Activated CD8-positive, alpha-beta memory T cell treated with anti-CD3 and anti-CD28 coated beads for 1 hour (primary cell): ENCODE measurements at places on chromosomes 7 and 10.
A peak's percentile ranks its signal among the peaks of the same experiment; 100 is the strongest.

DNA sequence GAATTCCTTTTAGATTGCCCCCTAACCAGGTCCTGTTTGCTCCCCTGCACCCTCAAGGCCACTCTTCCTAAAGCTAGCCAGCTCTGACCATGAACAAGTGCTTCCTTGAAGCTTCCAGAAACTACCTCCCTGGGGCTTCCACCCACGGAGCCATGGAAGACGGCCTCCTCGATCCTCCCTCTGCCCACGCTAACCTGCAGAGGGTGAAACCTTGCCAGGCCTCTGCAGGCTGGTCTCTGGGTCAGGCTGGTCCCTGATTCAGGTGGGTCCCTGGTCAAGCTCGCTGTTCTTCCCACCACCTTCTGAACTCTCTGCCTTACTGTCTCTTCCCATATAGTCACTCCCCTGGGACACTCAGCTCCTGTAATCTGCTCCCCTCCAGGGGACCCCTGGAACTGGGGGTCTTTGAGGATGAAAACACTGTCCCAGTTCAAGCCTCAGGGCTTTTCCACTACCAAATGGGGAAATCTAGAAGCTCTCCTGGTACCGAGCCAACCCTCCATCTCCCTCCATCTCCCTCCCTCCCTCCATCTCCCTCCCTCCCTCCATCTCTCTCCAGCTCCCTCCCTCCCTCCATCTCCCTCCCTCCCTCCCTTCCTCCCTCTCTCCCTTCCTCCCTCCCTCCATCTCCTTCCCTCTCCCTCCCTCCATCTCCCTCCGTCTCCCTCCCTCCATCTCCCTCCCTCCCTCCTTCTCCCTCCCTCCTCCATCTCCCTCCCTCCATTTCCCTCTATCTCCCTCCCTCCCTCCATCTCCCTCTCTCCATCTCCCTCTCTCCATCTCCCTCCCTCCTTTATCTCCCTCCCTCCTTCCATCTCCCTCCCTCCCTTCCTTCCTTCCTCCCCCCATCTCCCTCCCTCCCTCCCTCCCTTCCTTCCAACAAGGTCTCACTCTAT is 2.9 kb downstream of the MLXIPL start:
- no peak for DNase-seq

GRCh38 chr10:86377797-86378146 is 11.2 kb upstream of the GRID1 start:
- no peak for DNase-seq

DNA sequence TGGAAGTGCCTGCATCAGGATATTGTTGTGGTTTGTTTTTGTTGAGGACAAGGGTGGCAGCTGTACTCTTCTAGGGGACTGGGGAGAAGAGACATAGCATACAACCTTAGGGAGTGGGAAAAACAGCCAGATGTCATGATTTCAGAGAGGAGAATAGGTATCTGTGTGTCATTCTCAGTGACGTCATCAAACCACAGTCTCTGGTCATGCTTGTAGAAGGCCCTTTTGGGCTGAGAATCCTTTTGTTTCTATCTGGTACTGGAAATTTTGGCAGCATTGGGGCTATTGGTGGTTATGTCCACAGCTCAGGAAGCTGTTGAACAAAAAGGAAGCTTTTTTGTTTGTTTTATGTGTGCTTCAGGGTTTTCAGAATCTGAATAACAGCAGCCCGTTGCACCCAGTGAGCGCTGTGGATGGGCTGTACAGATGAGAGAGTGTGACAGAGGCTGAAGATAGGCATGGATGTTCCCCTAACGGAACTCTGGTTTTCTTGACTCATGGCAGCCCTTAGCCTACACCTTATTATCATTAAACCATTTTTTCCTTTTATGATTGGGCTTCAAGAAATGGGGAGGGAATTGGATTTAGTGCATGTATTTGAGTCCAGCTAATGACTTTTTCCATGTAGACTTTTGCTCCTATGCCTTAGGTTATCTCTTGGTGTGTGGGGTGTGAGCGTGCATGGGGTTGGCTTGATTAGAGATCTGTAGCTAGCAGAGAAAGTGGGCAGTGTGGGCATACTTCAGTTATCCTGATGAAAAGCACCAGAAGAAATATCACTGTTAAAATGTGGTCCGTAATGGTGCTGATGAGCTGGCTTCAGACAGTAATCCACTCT is 65.7 kb downstream of the SND1 start:
- DNase-seq: no peak

DNA sequence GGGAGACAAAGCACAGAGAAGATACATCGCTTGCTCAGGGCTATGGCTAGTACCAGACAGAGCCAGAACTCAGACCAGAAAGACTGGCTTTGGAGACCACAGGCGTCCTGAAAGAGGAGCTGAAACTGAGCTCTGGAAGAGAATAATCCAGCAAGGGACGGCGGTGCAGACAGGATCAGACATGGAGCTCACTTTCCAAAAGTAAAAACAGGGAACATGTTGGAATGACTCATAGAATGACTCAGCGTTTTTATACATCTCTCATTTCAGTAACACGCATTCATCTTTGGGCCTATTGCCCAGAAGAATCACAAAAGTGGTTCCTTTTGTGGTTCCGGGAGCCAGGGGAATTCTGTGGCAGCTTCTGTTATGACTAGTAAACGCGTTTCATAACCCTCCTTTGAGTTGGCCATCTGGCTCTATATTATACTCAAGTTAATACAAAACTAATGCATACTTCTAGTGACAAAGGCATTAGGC is 37.2 kb downstream of the PLEKHS1 start:
- DNase-seq: no peak

DNA sequence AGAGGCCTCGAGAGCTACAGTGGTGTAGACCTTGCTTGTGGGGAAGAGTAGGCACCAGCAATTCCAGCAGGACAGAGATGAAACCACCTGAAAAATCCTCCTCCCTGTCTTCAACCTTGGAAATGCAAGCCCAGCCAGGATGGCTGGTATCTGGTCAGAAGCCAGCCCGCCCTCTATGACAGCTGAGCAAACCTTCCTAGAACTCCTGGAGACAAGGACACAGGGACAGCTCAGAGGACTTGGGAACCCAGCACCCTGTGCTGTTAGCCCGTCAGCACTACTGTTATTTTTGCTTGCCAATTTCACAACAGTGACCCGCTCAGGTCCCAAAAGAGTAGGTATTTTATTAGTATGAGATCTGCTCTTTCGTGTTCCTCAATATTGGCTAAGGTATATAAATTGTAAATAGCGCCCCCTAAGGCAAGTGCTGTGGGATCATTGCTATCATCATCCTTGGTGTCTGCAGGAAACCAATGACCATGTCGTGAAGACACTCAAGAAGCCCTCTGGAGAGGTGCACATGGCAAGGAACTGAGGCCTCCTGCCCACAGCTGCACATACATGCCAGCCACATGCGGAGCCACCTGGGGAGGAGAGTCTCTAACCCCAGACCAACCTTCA is 156.5 kb upstream of the CHST15 start:
- DNase-seq: no peak

DNA sequence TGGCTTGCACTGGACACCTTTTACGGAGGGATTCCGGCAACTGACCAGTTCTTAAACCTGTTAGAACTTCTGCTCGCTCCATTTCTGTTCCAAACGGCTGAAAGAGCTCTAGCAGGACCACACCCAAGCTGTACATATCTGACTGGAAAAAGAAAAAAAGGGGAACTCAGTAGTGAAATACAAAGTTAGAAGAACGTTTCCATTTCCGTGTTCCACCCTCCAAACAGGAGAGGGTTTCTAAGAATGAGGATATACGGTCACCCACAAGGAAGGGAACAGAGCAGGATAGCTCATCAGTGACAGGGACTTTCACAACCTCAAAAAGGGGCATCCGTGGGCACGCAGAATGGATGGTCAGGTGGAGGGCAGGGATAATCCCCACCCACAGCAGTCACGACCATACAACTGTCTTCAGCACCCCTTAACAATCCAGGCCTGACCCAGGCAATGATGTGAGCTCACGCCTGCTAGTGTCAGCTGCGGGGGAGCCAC is 4.3 kb upstream of the ANKRD61 start:
- no peak for DNase-seq

DNA sequence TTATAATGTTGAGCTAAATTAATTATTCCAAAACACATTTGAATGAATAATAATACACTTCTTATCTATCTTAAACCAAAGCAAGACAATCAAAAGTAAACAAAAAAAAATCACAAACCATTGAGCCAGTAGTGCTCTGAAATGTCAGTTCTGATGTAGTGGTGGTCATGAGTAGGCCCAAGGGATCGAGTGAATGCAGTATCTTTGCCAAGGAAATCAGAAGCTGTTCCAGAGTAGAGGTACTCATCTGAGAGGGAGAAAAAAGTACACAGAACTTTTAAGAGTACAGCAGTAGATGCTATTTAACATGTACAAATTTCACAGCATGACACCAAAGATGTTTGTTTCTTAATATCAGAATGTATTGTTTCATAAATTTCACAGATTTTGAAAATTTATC is 121.5 kb downstream of the SEMA3D start:
- DNase-seq: no peak

DNA sequence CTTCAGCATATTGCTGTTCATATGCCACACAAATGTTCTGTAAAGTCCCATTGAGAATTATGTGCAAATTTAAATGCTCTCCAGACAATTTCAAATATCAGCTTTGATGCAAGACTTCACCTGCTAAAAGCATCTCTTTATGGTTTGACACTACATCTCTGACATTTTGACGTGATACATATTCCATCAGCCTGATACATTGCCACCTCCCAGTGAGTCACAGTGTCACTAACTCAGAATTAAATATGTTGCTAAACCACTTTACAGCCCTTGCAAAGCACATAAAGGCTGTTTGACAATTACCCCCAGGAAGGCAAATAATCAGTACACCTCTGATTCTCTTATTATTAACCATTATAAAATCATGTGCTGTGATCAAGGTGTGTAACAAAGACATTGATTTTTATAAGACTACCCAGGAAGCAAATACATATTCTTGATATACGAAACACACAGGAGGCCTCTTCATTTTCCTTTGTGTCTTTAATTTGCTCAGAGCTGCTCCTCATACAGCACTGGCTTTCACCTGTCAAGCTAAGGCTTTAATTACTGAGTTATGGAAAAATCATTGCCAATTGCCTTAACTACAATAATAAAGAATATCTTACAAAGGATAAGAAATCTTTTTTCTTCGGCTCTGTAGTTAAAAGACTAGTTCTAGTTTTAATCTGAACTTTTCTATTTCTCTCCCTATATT is 547.5 kb upstream of the C7orf33 start:
- DNase-seq: no peak

GRCh38 chr10:52212062-52212461 is 102.0 kb upstream of the DKK1 start:
- no peak for DNase-seq

- no peak for DNase-seq
These were observed 629.7 kb upstream of the GALNT17 start for GRCh38 chr7:70502117-70502863.

DNA sequence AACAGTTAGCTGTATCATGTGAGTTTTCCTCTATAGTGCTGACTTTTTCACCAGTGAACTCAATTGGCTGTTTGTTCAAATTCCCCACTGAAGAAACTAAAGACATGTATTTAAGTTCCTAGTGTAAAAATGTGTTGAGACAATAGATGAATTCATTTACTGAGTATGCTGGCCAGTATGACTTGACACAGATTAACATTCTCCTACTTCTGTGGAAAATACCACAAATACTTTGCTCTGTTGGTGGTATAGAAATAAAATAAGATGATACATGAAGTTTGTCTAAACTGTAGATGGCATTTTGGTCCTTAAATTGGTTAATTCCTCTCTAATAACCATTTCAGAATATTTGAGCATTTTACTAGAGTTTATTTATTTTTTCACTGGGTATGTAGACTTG is 227.7 kb upstream of the TEX47 start:
- no peak for DNase-seq

GRCh38 chr10:100828738-100829096 is 83.3 kb downstream of the PAX2 start:
- no peak for DNase-seq

- DNase-seq: no peak
These were observed 8.2 kb upstream of the PTTG1IP2 start for GRCh38 chr7:90461219-90461618.

- DNase-seq: no peak
These were observed 19.0 kb upstream of the CLDN4 start for GRCh38 chr7:73811760-73812168.

- DNase-seq: no peak
These were observed 33.0 kb downstream of the COG5 start for GRCh38 chr7:107530751-107531150.

DNA sequence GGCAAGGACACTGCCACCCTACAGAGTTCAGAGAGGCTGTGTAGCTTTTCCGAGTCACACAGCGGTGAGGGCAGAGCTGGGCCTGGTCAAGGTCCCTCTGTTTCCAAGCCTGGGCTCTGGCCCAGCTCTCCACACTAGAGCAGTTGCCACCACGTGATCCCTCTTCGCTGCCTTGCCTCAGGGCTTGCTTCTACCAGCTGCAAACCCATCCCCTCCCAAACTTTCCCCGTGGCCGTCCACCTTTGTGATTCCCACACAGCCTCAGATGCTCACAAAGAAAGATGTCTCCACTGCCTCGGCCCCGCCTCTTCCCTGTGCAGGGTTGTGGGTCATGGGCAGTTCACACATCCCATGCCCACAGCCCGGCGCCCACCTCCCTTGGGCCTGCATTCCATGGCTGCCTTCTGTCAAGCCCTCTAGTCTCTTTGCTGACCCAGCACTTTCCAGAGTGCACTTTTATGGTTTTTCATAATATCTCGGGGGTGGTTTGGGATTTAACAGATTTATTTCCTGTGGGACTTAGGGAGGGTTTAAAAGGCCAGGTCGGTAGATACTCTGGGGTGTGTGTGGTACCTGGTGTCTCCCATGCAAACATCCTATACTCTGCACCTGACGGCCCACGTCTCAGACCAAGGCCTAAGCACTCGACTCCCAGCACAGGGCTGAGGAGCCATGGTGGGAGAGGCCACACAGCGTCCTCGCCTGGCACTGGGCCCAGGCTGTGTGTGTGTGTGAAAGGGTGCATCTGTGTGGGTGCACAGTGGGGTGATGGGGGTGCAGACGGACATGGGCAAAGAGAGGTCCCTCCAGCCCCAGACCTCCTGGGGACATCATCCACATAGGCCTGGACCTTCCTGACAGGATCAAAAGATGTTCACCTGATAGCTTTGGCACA is 59.6 kb downstream of the PKD1L1 start:
- no peak for DNase-seq

DNA sequence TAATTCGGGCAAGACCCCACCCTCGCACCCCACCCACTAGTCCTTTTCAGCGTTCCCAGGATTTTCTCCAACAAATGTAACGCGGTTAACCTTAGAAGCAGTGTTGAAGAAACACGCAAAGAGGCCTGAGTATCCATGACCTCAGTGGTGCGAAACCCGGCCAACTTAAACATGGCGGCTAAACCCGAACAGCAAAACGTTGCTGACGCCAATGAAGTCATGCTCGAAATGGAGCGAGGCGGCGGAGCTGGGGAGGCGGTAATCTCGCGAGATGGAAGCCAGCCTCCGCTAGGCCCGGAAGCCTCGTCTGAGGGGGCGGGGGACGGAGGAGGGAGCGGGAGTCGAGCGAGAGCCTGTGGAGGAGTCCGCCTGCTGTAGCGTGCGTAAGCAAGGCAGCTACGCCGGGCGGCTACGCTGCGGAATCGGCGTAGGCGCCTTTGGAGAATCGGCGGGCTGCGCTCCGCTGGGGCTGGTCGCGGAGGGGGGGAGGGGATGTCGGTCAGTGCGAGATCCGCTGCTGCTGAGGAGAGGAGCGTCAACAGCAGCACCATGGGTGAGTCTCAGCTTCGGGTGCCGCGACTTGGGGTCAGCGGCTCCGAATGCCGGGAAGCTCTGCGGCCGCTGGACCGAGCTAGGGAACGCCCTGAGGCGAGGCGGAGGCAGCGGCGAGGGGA is at the start of gene SEPTIN7:
Gene SEPTIN7, plus strand, starts transcription at position 340 of the 674 bp plus-strand sequence. Its CDS starts 153 bp downstream, at position 493.
- peak; percentile 99 for DNase-seq
